ENCODE measurements at places on chromosomes 4 and X. TPM values are rescaled to one million over a fixed set of nuclear protein-coding genes. Genes with fewer than 3 reads are reported as not detected.

TBC1D8B gene
- polyA plus RNA-seq = 6.4 TPM

NR3C2 gene
- polyA plus RNA-seq = 2.4 TPM

NAP1L3 gene
- polyA plus RNA-seq = 32.3 TPM

UGT2B17 gene
- 4.4 TPM for polyA plus RNA-seq

CT45A2 gene
- polyA plus RNA-seq = not detected

PJA1 gene
- polyA plus RNA-seq = 57.0 TPM

ALAS2 gene
- polyA plus RNA-seq = not detected

LETM1 gene
- polyA plus RNA-seq = 29.4 TPM

ATOH1 gene
- polyA plus RNA-seq = 0.86 TPM

JAKMIP1 gene
- not detected for polyA plus RNA-seq

USP17L27 gene
- not detected for polyA plus RNA-seq

HPRT1 gene
- polyA plus RNA-seq = 17.6 TPM

CENPVL1 gene
- polyA plus RNA-seq = 0.10 TPM

UCHL1 gene
- 111 TPM for polyA plus RNA-seq

HOPX gene
- polyA plus RNA-seq = 17.5 TPM

SCRG1 gene
- polyA plus RNA-seq = 6.1 TPM

TMEM144 gene
- 18.4 TPM for polyA plus RNA-seq

ANXA10 gene
- 14.7 TPM for polyA plus RNA-seq

TCEAL7 gene
- 6.9 TPM for polyA plus RNA-seq

CENPVL2 gene
- not detected for polyA plus RNA-seq

SMPX gene
- 3.0 TPM for polyA plus RNA-seq

CSAG2 gene
- 0.64 TPM for polyA plus RNA-seq

XPNPEP2 gene
- polyA plus RNA-seq = 15.0 TPM

RBM46 gene
- polyA plus RNA-seq = not detected

MAGEA4 gene
- not detected for polyA plus RNA-seq

FREM3 gene
- not detected for polyA plus RNA-seq

TMPRSS11B gene
- not detected for polyA plus RNA-seq

CLCN4 gene
- 2.2 TPM for polyA plus RNA-seq

SPRY1 gene
- polyA plus RNA-seq = 40.1 TPM

XG gene
- 0.64 TPM for polyA plus RNA-seq

F8A2 gene
- not detected for polyA plus RNA-seq

STARD8 gene
- polyA plus RNA-seq = 1.1 TPM

FAM53A gene
- 6.8 TPM for polyA plus RNA-seq

MAMLD1 gene
- polyA plus RNA-seq = 2.4 TPM

KLHL13 gene
- polyA plus RNA-seq = 18.5 TPM

REST gene
- polyA plus RNA-seq = 62.7 TPM

RNF128 gene
- 58.0 TPM for polyA plus RNA-seq

TLR1 gene
- 1.0 TPM for polyA plus RNA-seq

CXCL13 gene
- 0.57 TPM for polyA plus RNA-seq

LANCL3 gene
- polyA plus RNA-seq = 0.30 TPM

NOX1 gene
- polyA plus RNA-seq = 1.9 TPM

C4orf36 gene
- polyA plus RNA-seq = 2.3 TPM

HSD17B11 gene
- 76.0 TPM for polyA plus RNA-seq

ARR3 gene
- polyA plus RNA-seq = not detected

NPFFR2 gene
- polyA plus RNA-seq = 1.8 TPM

ENAM gene
- polyA plus RNA-seq = 0.64 TPM

GLUD2 gene
- polyA plus RNA-seq = 4.4 TPM

ADGRL3 gene
- polyA plus RNA-seq = 3.9 TPM

NUDT6 gene
- polyA plus RNA-seq = 4.4 TPM

SRPX2 gene
- polyA plus RNA-seq = 22.9 TPM

PAGE5 gene
- not detected for polyA plus RNA-seq

ADH1A gene
- polyA plus RNA-seq = 26.6 TPM

MTCP1 gene
- polyA plus RNA-seq = 13.2 TPM

C1QTNF7 gene
- polyA plus RNA-seq = 1.4 TPM

CTAG1B gene
- polyA plus RNA-seq = not detected

BEND2 gene
- not detected for polyA plus RNA-seq

RTL3 gene
- polyA plus RNA-seq = not detected
